ENCODE measurements at places on chromosomes 16 and 17.
A peak's percentile ranks its signal among the peaks of the same experiment; 100 is the strongest.

DNA sequence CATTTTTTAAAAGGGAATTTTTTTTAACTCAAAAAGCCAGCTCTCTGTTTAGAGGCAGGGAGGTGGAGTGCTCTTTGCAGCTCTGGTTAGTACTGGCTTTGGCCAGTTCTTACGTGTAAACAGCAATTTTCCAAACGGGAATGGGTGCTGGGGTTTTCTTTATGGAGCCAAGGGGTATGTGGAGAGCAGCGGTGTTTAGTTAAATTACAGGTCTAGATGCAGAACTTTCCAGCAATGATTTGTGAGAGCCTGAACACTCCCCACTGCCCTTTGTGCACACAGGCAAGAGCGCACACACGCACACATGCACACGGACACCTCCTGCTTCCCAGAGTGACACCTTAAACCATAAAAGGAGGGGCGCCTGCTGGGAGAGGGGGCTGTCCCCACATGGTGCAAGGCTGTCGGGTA, 140.2 kb downstream of the MSI2 start:
- no peak for DNase-seq

GRCh38 chr17:55783684-55784245, 32.9 kb downstream of the PCTP start:
- peak; percentile 13 for DNase-seq

DNA sequence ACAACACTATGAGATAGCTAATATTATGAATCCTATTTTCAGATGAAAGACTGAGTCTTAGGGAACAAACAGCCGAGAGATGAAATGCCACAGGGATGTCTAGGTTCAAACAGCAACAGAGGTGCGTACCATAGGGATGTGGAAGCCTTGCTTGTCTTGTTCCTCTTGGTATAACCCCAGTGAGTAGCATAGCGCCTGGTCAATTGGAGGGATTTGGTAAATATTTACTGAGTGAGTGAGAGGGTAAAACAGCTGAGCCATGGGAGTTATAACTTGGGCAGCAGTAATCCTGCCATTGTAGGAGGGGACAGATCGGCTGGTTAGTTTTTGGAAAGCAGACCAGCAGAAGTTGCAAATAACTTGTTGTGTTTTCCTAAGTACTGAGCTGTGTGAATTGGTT, 80.2 kb downstream of the WWOX start:
- DNase-seq = no peak

- no peak for DNase-seq
These were observed 1.2 kb downstream of the NFATC3 start for GRCh38 chr16:68086336-68086841.

DNA sequence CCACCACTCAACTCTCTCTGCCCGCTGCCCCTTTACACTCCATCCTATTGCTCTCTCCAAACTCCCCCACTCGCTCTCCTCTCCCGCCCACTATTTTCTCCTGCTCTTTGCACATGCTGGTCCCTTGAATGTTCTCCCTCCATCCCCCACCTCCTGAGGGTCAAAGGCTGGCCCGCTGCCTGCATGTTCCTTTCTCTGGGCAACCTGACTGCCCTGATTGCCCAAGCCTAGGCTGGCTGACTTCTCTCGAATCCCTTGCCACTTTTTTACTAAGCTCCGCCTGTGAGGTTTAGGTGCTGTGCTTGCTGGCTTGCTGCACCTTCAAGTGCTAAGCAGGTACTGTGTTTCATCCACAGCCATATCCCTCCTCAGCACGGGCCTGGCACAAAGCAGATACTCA, 2.7 kb downstream of the EMC8 start:
- no peak for DNase-seq

DNA sequence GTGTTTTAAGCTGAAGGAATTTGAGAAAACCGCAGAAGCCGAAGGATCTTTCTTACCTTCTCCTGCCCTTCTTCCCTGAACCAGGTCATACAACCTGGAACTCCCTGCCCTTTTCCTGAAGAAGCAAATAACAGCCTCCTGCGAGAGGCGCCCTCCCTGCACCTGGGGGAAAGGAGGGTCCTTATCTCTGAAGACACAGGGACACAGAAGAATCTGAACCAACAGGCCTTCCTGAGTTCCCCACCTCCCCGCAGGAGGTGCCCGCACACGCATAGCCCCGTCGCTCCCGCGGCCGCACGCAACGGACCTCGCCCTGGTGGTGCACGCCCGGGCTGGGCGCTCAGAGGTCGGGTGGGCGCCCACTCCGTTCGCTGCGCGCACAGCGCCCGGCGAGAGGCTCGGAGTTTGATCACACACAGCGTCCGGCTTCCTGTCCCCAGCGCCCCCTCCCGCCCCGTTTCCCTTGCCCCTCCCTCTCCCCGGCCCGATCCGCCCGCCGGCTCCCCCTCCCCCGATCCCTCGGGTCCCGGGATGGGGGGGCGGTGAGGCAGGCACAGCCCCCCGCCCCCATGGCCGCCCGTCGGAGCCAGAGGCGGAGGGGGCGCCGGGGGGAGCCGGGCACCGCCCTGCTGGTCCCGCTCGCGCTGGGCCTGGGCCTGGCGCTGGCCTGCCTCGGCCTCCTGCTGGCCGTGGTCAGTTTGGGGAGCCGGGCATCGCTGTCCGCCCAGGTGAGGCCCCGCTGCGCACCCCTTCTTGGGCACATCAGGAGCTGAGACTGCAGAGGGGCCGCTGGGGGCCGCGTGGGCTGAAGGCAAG, at the start of gene TNFSF12:
TNFSF12 (plus strand) TSS at position 474 of the 816 bp plus-strand sequence; CDS start at position 570, 96 bp downstream.
- no peak for DNase-seq

DNA sequence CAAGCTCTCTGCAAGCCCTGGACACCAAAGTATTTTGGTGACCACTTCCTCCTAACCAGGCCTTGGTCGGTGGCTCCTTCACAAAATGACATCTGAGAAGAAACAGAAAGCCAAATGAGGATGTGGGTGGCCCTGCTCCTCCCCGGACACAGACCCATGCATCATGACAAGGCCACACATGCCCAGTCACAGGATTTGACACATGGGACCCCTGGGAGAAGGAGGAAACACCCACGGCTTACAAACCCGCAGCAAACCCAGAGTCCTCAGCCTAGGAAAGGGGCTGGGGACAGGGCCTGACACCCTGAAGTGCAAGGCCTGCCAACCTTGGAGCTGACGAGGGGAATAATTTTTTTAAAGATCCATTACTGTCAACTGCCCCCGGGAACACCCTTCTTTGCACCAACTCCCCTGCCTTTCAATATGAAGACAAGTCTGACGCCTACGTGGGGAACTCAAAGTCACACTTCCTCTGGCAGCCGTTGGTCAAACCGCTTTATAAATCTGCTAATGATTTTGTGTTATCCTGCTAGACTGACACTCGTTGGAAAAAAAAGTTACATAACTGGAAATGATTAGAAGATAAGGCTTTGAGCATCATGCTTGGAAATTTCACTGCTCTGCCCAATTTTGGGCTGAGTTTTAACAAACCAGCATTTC, 41.3 kb downstream of the GAS7 start:
- no peak for DNase-seq

GRCh38 chr17:39012725-39013124, 45.5 kb upstream of the FBXO47 start:
- DNase-seq = no peak

Data from AG09309 (cell line).